ENCODE measurements at places on chromosomes 6 and 20.
A peak's percentile ranks its signal among the peaks of the same experiment; 100 is the strongest.

DNA sequence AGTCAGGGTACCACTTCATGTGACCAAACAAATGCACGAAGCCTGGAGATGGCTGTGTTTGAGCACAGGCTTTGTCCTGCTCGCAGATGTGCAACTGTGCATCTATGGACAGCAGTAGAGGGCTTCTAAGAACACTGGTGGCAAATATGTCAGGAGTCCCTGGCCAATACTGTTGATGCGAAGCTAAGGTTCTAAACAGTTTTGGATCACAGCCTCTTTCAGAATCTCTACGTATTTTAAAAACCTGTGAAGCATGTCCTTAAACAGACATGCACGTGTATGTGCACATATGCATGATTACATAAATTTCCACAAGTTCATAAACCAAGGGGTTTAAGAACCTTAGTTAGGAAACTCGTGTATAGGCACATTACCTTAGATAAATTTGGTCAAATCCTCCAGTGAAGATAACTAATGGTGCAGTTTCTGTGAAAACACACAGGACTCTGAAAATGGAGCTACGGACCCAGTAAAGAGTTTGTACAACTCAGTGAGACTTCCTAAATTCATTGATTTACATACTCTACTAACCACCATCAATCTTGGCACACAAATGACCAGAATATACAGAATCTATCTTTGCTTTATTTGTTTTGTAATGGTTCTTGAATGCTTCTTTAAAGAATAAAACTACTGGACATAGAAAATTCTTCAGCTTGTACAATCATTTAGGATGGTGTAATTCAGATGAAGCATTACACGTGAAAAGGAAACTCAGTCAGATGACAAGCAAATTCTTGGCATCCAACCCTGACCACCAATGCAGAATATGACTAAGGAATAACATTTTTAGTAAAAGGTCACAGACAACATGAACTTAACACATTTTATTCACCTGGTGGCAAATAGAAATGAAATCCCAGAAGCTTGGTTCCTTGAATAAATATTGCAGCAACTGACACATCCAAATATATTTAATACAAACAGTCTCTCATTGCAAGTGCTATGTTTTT lies 27.4 kb downstream of the KCNQ5 start:
- DNase-seq: no peak

- no peak for DNase-seq
These were observed 417.3 kb upstream of the ARID1B start for GRCh38 chr6:156359912-156360311.

- no peak for DNase-seq
These were observed 1.2 kb downstream of the TPD52L1 start for GRCh38 chr6:125154761-125155135.

- no peak for DNase-seq
These were observed 191.9 kb downstream of the CD83 start for GRCh38 chr6:14309516-14309915.

DNA sequence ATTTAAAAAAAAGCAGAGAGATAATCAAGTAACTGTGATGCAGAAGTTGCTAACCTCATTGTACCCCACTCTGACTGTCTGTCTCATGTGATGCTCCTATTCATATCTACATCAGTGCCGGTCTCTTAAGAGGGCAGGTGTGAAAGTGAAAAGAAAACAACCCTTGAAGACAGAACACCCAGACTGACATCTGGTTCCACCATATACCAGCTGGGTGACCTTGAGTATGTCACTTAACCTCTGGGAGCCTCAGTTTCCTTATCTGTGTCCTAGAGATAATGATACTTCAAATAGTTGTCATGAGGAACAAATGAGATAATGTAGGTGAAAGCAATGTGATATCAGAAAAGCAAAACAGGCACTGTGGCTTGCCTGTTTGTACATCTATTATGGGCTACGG lies 426.8 kb upstream of the SOX4 start:
- DNase-seq: no peak

DNA sequence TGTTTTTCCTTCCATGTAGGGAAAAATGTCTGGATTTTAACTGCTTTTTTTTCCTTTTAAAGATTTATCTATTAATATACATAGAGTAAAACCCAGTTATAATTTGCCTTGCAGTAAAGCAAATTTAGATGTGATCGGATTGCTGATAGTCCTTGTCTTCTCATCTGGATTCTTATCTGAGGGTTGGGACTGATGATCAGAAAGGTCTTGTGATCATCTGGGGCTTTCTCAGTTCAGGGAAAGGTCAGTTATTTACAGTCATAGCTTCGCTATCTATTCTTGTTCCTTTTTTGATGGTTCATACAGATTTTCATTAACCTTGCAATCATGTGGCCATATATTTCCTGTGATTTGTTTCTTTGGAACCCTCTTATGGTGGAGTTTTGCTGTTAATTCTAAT lies 63.8 kb upstream of the CLDN20 start:
- DNase-seq: no peak

- DNase-seq: no peak
These were observed 34.1 kb upstream of the HLA-DQB1 start for GRCh38 chr6:32700391-32701040.

DNA sequence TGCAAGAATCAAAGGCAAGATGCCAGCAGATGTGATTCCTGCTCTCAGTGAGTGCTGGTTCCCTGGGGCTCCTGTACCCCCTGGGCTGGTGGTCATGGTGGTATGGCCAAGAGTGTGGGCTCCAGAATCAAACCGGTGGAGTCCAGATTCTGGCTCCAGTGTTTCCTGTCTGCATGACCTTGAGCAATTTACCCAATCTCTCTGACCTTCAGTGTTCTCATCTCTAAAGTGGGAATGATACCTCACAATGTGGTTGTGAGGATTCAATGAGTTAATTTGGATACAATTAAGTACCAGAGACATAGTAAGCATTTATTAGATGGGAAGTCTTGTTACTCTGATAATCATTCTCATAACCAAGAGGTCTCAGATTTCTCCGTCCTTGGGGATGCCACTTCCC lies 218.4 kb upstream of the JARID2 start:
- DNase-seq: no peak

DNA sequence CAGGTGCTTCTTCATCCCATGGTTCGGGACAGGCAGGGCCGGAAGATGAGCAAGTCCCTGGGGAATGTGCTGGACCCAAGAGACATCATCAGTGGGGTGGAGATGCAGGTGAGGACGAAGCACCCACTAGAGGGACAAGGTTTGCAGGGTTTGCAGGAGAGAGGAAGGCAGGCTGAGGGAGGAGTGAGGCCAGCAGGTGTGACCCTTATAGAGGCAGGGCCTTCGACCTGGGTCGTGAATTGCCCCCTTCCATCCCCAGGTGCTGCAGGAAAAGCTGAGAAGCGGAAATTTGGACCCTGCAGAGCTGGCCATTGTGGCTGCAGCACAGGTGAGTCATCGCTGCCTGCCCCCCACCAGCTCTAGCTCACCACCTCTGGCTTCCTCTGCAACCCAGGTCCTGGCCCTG lies 8.4 kb downstream of the VARS2 start:
- DNase-seq: no peak

DNA sequence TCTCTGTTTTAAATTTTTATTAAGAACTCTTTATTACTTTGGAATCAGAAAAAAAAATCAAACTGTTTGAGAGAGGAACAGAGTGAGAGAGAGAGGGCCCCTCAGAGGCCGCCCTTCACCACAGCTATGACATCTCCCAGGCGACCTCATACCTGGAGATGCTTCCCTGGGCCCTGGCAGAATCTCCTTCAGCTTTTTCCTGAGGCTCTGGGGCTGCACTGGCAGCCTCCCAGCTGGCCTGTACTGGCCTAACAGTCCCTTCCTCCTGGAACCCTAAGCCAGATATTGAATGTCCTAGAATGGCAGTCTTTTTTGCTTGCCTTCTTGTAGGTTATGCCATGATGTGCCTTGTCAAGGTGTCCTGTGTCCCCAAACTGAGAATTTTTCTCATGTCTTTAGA lies 13.7 kb downstream of the ABHD12 start:
- no peak for DNase-seq

- DNase-seq: peak; percentile 14
These were observed 46.0 kb upstream of the PTPN1 start for GRCh38 chr20:50464026-50464724.

GRCh38 chr6:148157841-148158240 lies 184.8 kb upstream of the SASH1 start:
- DNase-seq: no peak

DNA sequence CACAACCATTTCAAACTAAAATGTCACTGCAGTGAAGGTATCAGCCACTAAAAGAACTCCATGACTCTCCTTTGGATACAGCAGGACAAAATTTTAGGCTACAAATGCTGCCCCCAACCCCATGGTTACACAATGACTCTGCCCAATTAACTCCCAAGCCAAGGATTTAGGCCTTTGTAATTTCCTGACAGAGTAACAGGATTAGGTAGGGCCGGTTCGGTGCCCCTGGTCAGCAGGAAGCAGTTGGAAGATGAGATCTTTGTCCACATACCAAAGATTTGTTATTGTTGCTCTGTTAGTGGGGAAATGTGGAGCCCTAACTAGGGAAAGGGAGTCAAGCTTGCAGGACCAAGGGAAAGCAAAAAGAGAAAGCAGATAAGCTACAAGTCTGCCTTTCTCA lies 26.7 kb upstream of the RIPK1 start:
- no peak for DNase-seq

DNA sequence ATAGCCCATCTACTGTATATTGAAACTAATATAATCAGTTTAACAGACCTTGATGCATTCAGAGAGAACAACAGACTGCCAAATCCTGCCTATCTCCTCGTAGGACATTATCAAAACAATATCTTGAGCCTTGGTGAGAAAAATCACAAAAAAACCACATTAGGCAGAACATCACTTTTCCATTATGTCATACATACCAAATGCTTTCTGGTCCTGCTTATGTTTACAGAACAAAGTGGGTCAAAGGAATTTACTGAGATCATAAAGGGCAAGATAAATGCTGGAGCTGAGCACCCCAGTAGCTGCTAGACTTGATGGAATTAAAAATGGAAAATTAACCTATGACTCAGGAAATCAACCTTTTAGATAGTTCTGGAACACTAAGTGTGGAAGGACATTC lies 195.3 kb upstream of the KCNK16 start:
- no peak for DNase-seq

- no peak for DNase-seq
These were observed 385.6 kb downstream of the CDKAL1 start for GRCh38 chr6:20919677-20920385.

DNA sequence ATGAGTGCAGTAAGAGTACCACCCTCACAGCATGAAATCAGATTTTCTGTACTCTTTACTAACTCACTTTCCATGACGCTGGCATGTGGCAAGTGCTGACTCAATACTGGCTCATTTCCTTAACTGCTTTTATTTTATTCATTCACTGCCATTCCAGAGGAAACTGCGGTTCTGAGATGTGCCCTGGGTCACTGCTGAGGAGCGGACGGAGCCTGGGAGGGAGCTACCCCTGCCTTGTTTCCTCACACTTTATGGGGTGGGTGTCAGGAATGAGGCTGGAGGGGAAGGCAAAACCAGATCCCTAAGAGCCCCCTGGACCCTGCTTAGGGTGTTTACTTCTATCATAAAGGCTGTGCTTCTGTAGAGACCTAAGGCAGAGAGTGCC lies 14.4 kb downstream of the NT5E start:
- DNase-seq: no peak

GRCh38 chr20:17771206-17772004 lies 71.6 kb downstream of the BANF2 start:
- DNase-seq: no peak

DNA sequence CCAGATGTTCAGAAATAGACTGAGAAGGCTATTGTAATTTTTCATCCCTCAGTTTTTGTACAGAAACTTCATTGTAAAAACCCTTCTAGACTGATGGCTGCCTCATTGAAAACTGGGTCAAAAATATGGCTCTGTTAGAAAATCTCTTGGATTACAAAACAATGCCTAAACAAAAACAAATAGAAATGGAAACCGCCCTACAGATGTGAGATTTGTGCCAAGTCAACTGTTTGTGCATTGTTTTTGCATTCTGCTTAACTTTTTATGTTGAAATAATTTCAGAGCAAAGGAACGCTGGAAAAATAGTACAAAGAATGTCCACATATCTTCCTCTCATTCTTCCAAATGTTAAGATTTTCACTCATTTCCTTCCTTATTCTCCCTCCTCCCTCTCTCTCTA lies 425.1 kb downstream of the FOXA2 start:
- no peak for DNase-seq

DNA sequence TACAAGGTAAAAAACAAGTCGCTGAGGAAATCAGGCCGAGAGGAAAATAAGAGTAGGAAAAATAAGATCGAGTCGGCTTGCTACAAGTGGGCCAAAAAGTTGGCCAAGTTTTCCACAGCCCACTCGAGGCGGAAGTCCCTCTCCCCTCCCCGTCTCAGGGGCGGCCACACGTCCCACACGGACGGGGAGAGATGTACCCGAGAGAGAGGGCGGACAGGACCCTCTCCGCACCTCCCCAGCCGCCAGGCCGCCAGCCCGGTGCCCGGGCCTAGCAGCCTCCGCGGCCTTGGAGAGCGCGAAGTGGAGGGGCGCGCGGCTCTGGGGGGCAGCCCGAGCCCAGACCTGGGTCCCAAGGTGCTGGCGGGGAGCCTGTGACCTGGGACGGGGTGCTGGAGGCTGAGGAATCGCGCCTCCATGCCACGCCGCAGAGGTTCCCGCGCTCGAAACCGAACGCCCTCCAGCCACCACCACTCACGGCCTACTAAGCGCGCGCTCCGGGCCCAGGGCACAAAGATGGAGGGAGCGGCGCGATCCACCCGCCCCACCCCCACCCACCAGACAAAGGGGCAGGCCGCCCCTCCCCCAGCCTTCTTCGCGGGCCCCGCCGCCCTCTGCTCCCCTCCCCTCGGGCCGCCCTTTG lies 1.9 kb upstream of the HMGA1 start:
- DNase-seq: no peak

DNA sequence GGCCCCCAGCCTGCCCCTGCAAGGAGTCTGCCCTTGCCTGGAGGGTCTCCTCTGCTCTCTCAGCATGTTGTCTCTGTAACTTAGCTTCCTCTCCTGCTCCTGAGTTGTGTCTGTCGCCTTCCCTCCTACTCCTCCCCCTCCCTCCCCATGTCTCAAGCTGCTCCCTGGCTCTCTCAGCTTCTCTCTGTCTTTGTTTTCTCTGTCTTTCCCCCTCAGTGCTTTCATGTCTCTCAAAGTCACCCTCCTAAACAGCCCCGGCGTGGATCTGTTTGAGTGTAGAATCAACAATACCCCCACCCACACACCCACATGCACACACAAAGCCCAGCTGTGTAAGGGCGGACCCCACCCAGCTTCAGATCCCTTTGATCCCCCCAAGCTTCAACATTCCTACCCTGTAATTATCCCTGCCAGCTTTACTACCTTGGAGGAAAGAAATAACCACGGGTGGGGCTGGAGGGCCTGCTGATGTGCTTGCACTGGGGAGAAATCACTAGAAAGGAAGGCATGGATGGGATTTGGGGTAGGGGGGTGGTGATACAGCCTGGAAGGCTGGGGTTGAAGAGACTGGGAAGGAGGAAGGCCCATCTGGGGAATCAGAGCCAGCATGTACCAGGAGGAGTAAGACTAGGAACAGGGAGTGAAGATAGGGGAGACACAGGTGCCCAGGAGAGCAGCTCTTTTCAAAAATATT lies 1.0 kb upstream of the LY6G6D start:
- DNase-seq: no peak

GRCh38 chr6:141989706-141989959 lies 143.1 kb upstream of the GJE1 start:
- no peak for DNase-seq

- no peak for DNase-seq
These were observed 83.3 kb downstream of the DCDC2 start for GRCh38 chr6:24274441-24275083.

- DNase-seq: no peak
These were observed 192.7 kb downstream of the UTRN start for GRCh38 chr6:144477856-144478255.

Measured in effector memory CD4-positive, alpha-beta T cell (primary cell).